Fibroblast of skin of right quadriceps (primary cell): ENCODE measurements at places on chromosomes 13 and 19.

- peak; percentile 75 for DNase-seq
Measured at GRCh38 chr19:872266-872951, 12.9 kb downstream of the CFD start.

DNA sequence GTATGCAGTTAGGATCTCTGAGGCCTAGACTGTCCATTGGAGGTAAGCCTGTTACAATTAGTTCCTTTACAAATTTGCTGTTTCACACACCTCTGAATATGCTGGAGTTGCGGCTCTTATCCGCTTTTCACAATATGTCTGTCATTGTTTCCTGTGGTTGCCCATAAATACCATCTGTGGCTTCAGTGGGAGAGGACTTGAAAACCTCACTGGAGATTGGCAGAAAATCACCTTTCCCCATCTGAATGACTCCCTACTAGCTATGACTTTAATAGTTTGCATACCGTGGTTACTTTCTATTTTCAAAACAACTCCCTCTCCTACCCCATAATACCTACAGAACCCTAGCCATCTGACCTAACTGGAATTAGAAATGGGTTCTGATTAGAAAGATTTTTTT is 454.3 kb downstream of the PCDH17 start:
- DNase-seq, result no peak

DNA sequence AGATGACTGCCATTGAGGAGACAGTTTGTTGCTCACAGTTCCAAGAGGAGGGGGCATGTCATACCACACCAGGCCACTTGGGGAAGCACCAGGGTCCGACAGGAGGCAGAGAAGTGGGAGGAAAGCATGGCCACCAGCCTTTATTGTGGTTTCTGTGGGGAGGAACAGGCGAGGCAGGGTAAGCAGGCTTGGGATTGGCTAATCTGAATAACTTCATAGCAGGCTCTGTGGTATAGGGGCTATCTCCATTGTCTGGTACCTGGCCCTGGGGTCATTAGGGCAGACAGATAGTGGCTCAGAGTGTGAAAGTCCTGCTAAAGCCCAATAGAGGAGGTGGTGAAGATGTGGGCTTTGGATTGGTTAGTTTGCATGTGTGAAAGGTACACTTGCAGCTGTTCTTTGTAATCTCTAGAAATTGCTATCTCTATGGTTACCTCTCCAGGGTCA is 35.5 kb downstream of the CBY2 start:
- no peak for DNase-seq

- no peak for DNase-seq
Measured at GRCh38 chr13:37106642-37107041, 1.2 kb upstream of the CSNK1A1L start.

- no peak for DNase-seq
Measured at GRCh38 chr13:67238861-67239260, 8.7 kb upstream of the PCDH9 start.

DNA sequence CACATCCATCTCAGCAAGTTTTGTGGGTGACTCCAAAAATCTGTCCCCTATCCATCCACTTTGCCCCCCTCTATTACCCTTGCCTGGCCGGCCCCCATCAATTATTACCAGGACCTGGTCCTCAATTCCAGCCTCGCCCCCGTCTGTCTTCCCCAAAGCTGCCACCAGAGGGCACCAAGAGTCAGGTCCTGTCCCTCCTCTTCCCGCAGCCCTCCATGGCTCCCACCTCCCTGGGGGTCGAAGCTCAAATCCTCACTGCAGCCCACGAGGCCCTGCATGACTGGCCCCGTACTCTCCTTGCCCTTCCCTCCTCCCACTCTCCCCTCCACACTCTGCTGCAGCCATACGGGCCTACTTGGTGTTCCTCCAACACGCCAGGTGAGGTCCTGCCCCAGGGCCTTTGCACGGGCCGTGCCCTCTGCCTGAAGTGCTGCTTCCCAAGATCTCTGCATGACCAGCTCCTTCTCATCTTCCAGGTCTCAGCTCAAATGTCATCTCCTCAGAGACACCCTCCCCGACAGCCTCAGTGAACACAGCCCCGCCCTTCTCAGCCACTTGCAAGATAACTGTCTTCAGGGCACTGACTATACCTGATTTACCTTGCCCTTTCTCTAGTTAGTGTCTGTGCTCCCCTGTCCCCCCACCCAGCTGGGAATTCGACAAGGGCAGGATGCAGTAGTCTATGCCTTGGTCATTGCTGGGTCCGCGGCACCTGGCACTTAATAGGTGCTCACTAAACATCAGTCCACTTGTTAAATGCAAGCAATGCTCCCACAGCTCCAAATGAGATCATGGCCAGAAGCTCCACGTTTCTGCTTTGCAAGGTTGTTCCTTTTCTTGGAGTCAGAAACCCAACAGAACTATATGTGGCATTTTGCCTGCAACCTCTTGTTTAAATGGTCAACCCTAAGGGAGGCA is 16.8 kb upstream of the SEMA6B start:
- DNase-seq, result peak; percentile 62
